ENCODE measurements at places on chromosomes 5 and 9. TPM values are rescaled to one million over a fixed set of nuclear protein-coding genes. Genes with fewer than 3 reads are reported as not detected.

ZNF462 gene
- 20.9 TPM for total RNA-seq

GRCh38 chr9:88593537-88594185 lies 58.7 kb downstream of the NXNL2 start:
- no peaks in the 10 kb centered on the region for H3K4me1 ChIP-seq
- no peaks in the 10 kb centered on the region for H3K36me3 ChIP-seq
- H3K27me3 ChIP-seq = no peaks in the 10 kb centered on the region
- H3K27ac ChIP-seq = no peak overlapping the region
- DNase-seq = no peak

GRCh38 chr5:82470185-82470994 lies 192.2 kb upstream of the RPS23 start:
- H3K36me3 ChIP-seq = no peaks in the 10 kb centered on the region
- no peak for DNase-seq
- H3K27me3 ChIP-seq = no peaks in the 10 kb centered on the region
- H3K4me1 ChIP-seq = no peaks in the 10 kb centered on the region
- no peak overlapping the region for H3K27ac ChIP-seq
- no peak overlapping the region for H3K4me3 ChIP-seq

PRDM9 gene
- not detected for total RNA-seq

DNA sequence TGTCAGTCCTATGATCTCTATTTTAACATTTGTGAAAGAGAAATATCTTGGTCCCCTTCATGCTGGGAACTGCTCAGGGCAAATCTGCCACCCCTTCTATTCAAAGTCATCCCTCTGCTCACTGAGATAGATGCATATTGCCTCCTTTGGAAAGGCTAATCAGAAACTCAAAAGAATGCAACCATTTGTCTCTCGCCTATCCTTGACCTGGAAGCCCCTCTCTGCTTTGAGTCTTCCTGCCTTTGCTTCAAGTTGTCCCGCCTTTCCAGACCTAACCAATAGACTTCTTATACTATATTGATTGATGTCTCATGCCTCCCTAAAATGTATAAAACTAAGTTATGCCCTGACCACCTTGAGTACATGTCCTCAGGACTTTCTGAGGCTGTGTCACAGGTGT lies 97.0 kb downstream of the PSAT1 start:
- no peaks in the 10 kb centered on the region for H3K36me3 ChIP-seq
- no peak overlapping the region for H3K27ac ChIP-seq
- H3K4me3 ChIP-seq = no peak overlapping the region
- no peak for DNase-seq
- H3K27me3 ChIP-seq = no peaks in the 10 kb centered on the region

PCDHB1 gene
- not detected for total RNA-seq

All from right atrium auricular region (tissue), 2 donors.